Upper lobe of right lung (tissue), 1 donor: ENCODE measurements at places on chromosomes 1 and 21. TPM values are rescaled to one million over a fixed set of nuclear protein-coding genes. Genes with fewer than 3 reads are reported as not detected.
A peak's percentile ranks its signal among the peaks of the same experiment; 100 is the strongest.

DNA sequence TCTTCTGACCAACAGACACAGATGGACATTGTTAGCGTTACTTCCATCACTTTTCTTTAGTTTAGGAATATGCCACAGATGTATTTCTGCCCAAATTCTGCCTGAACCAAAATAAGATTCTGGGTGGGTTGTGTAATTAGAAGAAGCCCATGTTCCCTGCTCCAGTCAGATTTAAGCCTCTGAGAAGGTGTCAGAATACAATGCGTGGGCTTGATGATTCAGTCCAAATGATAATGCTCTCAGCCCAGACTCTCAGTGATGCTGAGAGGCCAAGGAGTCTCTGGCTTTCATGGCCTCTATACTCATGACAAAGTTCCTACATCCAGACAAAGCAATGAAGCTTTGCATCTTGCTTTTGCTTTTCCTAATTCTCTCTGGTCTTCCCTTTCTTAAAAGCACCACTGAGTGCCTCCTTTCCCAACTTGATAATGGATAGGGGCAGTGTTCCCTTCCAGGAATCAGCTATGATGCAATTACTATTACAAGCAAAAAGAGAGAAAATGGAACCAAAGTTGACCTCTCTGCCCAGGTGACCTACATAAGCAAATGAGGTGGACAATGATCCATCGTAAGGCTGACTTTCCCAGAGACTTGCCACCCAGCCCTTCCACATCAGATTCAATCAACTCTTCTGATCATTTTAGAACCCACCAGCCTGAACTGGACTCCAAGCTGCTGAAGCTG is 8.8 kb downstream of the SEC16B start:
- H3K4me3 ChIP-seq = no peak overlapping the region
- no peak overlapping the region for H3K27ac ChIP-seq
- no peaks in the 10 kb centered on the region for H3K27me3 ChIP-seq
- peaks cover 10% of the 10 kb centered on the region for H3K36me3 ChIP-seq
- no peak for DNase-seq

DNA sequence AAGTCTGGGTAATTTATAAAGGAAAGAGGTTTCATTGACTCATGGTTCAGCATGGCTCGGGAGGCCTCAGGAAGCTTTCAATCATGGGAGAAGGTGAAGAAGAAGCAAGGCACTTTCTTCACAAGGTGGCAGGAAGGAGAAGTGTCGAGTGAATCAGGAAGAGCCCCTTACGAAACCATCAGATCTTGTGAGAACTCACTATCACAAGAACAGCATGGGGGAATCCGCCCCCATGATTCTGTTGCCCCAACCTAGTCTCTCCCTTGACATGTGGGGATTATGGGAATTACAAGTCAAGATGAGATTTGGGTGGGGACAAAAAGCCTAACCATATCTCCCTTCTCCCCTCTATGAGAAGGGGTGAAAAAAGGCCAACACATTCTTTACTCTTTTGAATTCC is 11.2 kb upstream of the IVNS1ABP start:
- H3K27me3 ChIP-seq = no peaks in the 10 kb centered on the region
- no peaks in the 10 kb centered on the region for H3K4me1 ChIP-seq
- no peak overlapping the region for H3K4me3 ChIP-seq
- DNase-seq = no peak
- no peak overlapping the region for H3K27ac ChIP-seq

GRCh38 chr21:26433386-26433785 is 139.7 kb downstream of the CYYR1 start:
- no peak for DNase-seq
- H3K4me1 ChIP-seq = no peaks in the 10 kb centered on the region
- no peaks in the 10 kb centered on the region for H3K36me3 ChIP-seq
- no peak overlapping the region for H3K4me3 ChIP-seq
- no peak overlapping the region for H3K27ac ChIP-seq

DNA sequence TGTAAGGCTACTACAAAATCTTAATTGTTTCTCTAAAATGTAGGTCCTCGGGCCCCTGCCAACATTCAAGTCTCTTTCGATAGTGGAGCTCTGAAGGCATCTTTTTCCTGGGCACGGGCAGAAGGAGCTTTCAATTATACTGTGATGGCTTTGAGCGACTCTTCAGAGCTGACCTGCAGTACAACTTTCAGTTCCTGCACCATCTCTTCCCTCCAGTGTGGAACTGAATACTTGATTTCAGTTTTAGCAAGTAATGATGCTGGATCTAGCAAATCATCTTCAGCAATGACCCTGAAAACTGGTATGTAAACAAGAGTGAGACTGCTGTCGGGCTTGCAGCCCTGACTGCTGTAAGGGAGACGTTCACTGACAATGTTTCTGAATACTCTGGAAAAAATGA is 9.6 kb downstream of the FNDC7 start:
- no peak for DNase-seq
- peak overlapping the region; percentile 1 for H3K4me3 ChIP-seq

The MROH9 gene
- total RNA-seq = not detected

GRCh38 chr21:41888749-41889376 is 9.7 kb upstream of the PRDM15 start:
- no peak overlapping the region for H3K4me3 ChIP-seq
- DNase-seq = no peak
- H3K4me1 ChIP-seq = no peaks in the 10 kb centered on the region
- H3K36me3 ChIP-seq = peaks cover 8% of the 10 kb centered on the region
- H3K27ac ChIP-seq = no peak overlapping the region

- DNase-seq = no peak
- H3K36me3 ChIP-seq = no peaks in the 10 kb centered on the region
- H3K27me3 ChIP-seq = peaks cover 9% of the 10 kb centered on the region
- peaks cover 5% of the 10 kb centered on the region for H3K4me1 ChIP-seq
- H3K4me3 ChIP-seq = no peak overlapping the region
Measured at GRCh38 chr1:1604374-1605033, 4.6 kb upstream of the FNDC10 start.

The CFHR4 gene
- total RNA-seq = not detected

- DNase-seq = no peak
- H3K27me3 ChIP-seq = no peaks in the 10 kb centered on the region
- no peaks in the 10 kb centered on the region for H3K36me3 ChIP-seq
- no peak overlapping the region for H3K27ac ChIP-seq
- no peaks in the 10 kb centered on the region for H3K4me1 ChIP-seq
Measured at GRCh38 chr1:99397029-99397428, 132.7 kb downstream of the PLPPR4 start.

GRCh38 chr1:26889551-26890466 is at the start of gene GPN2:
TSS of gene GPN2 (minus strand) at chr1:26890283. CDS start at chr1:26890096, 187 bp downstream.
- H3K4me3 ChIP-seq = peak within 1 kb of the TSS; percentile 99
- peaks cover 11% of the 10 kb centered on the region for H3K4me1 ChIP-seq
- no peaks in the 10 kb centered on the region for H3K27me3 ChIP-seq
- peak; percentile 89 for DNase-seq
- peak within 1 kb of the TSS; percentile 96 for H3K27ac ChIP-seq
- peaks cover 73% of the 10 kb centered on the region for H3K36me3 ChIP-seq

The LRRC42 gene
- total RNA-seq = 18.1 TPM

DNA sequence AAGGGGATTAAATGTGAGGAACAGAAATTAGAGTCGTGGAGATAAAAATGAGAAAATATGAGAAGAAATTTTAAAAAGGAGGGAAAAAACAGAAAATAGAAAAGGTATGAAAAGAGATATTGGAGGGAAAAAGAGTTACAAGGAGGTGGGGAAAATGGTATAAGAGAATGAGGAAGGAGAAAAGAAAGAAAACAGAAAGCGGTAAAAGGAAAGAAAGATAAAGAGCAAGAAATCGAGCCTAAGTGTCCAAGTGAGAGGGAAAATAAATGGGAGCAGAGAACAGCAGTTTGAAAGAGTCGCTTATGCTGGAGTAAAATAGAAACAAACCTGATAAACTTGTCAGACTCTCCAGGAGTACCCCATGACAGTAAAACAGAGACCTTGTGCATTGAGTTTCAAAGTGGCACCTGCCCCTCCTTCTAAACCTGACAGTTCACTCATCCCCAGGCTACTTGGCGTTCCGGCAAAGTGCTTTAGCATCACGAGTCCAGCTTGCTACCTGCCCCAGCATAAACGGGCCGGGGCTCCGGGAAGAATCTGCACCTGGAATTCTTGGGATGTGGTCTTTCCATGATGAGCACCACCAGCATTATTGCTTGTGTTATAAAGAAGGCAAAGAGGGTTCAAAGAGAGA is 585 bp downstream of the NEGR1 start:
- peak overlapping the region; percentile 14 for H3K27ac ChIP-seq
- DNase-seq = no peak

The LCE1F gene
- total RNA-seq = not detected

DNA sequence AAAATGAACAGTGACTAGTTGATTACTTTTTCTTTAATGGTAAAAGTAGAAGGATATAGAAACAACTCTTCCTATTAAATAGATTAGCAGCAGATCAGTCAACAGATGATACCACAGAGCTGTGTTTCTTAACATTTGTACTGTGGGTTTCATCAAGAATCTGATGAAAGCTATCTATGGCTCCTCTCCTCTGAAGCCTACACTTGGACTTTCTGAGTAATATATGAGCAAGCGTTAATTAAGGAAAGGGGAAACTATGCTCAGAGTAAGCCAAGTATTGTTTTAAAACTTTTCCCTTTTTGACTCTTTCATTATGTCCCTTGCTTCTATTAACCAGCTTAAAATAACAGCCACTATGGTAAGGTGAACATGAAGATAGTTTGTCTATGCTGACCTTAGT is 10.8 kb downstream of the ARID4B start:
- no peak for DNase-seq
- H3K4me3 ChIP-seq = no peak overlapping the region
- no peak overlapping the region for H3K27ac ChIP-seq
- no peaks in the 10 kb centered on the region for H3K27me3 ChIP-seq

GRCh38 chr21:34715518-34715917 is 46.7 kb downstream of the CLIC6 start:
- no peak overlapping the region for H3K27ac ChIP-seq
- no peaks in the 10 kb centered on the region for H3K36me3 ChIP-seq
- no peaks in the 10 kb centered on the region for H3K27me3 ChIP-seq
- H3K4me1 ChIP-seq = no peaks in the 10 kb centered on the region
- DNase-seq = no peak
- H3K4me3 ChIP-seq = no peak overlapping the region

DNA sequence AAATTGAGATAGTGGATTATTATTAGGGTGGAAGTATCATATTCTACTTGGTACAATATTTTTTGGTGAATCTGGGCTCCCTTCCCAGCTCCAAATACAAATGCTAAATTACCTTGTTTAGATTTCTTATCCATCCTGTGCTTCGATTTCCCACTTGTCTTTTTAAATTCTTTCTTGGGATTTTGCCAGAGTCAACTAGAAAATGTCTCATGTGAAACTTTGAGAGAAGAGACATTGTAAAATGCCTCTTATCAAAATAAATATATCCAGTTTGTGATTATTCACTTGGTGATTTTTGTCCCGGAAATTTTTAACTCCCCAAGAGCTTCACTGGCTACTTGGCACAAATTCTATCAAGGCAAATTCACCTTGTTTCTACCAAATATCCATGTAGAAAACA is 202.0 kb downstream of the FMN2 start:
- H3K4me1 ChIP-seq = no peaks in the 10 kb centered on the region
- DNase-seq = no peak
- no peaks in the 10 kb centered on the region for H3K36me3 ChIP-seq
- no peaks in the 10 kb centered on the region for H3K27me3 ChIP-seq

The RHCE gene
- 0.58 TPM for total RNA-seq

The SELP gene
- total RNA-seq = 61.5 TPM

The C8A gene
- not detected for total RNA-seq

DNA sequence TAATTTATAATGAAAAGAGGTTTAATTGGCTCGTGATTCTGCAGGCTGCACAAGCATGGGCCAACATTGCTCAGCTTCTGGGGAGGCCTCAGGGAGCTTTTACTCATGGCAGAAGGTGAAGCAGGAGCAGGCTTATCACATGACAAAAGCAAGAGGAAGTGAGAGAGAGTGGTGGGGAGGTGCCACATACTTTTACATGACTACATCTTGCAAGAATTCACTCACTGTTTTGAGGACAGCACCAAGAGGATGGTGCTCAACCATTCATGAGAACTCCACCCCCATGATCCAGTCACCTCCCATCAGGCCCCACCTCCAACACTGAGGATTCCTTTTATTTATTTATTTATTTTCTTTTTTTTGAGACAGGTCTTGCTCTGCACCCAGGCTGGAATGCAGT is 5.5 kb upstream of the PLEKHM2 start:
- no peaks in the 10 kb centered on the region for H3K4me1 ChIP-seq
- H3K27me3 ChIP-seq = no peaks in the 10 kb centered on the region
- H3K36me3 ChIP-seq = no peaks in the 10 kb centered on the region
- no peak overlapping the region for H3K27ac ChIP-seq
- peak; percentile 51 for DNase-seq
